ENCODE measurements at places on chromosomes 3 and 15. TPM values are rescaled to one million over a fixed set of nuclear protein-coding genes. Genes with fewer than 3 reads are reported as not detected.

Gene NPTN
- polyA plus RNA-seq = 122 TPM

Gene FAM107A
- 0.75 TPM for polyA plus RNA-seq

Gene GOLGA6D
- polyA plus RNA-seq = 0.21 TPM

Gene SLC9A9
- 17.9 TPM for polyA plus RNA-seq

Gene TLR9
- polyA plus RNA-seq = 0.41 TPM

Gene BOC
- polyA plus RNA-seq = 34.8 TPM

Gene GP5
- 0.65 TPM for polyA plus RNA-seq

Gene PRR23C
- polyA plus RNA-seq = 0.06 TPM

Gene CD200R1
- 1.5 TPM for polyA plus RNA-seq

Gene CCR3
- not detected for polyA plus RNA-seq

Gene UNC13C
- polyA plus RNA-seq = 13.0 TPM

Gene UACA
- 118 TPM for polyA plus RNA-seq

Gene LAMB2
- polyA plus RNA-seq = 435 TPM

Gene CCDC39
- 7.6 TPM for polyA plus RNA-seq

DNA sequence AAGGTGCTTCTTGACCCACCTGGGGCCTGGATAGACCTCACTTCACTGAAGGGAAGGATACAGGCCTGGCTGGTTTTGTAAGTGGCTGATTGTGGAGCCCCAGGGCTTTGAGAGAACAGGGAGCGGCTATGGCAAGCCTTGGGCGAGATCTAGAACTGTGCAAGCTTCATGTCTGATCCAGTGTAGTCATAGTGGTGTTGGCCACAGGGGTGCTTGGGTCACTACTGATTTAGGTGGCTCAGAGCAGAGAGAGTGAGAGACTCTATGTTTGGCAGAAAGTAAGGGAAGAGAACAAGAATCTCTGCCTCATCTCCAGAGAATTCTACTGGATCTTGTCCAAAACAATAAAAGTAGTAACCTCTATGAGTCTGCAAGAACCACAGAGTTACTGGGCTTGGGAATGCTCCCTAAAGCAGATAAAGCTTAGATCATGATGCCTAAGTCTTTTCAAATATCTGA, 394.2 kb upstream of the EPHA3 start:
- no peak for DNase-seq

GRCh38 chr3:55955891-55956477, 468.9 kb upstream of the WNT5A start:
- DNase-seq = no peak

DNA sequence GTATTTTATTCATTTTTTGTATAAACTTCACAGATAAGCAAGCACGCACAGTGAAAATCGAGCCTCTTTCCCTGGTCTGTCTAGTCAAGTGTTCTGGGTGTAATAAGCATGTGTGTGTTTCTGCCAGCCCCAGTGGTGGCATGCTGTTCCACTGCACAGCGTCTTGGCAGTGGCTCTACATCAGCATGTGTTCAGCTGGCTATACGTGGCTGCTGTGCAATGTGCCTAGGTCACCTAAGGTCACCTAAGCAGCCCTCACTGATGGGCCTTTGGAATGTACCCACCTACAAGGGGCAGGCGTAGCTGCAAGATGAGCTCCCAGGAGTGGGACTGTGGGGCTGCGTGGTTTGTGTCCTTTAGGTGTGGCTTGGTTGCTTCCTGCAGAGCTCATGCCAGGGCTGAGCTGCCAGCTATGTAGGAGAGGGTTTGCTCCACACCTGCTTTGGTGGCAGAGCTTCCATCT, 4.9 kb downstream of the LIMD1 start:
- DNase-seq = no peak

DNA sequence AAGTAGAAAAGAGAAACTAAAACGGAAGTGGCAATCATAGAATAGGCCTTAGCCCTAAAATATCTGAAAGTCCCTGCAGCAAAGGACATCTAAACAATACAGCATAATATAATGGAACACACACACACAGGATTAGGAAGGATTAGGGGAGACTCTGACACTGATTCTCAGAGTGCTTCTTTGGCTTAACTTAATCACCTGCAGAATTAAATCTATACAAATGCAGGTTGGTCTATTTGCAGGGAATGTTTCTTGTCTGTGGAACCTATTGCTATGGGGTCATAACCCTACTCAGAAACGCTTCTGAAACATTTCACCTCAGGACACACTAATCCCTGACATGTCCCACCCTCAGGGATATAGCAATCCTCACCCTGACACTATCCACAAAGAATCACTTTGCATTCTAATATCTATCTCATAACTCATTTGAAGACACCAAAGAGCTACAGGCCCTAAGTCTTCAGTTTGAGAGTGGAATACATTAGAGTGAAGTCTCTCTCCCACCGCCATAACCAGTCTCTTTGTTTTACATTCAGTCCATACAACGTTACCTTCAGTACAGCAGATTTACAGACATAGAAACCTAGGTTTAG, 1041.2 kb downstream of the TUSC7 start:
- no peak for DNase-seq

- no peak for DNase-seq
Measured at GRCh38 chr3:49417516-49418120, 4.7 kb downstream of the AMT start.

GRCh38 chr15:88303395-88303794, 46.9 kb upstream of the NTRK3 start:
- no peak for DNase-seq

DNA sequence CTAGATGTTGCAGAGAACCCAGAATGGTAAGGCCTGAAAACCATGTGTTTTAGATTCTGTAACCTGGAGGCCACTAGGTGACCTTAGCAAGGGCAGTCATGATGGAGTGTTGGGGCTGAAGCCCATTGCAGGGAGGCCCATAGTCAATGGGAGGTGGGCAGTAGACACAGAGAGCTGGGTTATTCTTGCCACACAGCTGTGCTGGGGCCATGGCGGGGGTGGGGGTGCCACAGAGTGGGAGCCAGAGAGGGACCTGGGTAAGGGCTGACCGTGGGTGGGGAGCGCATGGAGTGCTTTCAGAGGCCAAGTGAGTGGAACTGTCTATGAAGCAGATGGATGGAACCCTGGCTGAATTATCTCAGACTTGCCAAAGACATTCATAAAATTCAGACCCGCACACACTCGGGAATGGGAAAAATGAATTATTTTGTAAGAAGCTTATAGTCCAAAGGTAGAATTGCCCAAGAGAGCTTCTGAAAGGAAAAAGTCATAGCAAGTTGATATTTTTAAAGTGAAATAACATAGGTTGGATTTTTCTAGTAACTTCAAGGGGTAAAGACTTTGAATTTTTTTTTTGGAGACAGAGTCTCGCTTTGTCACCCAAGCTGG, 53.9 kb downstream of the SMAD3 start:
- DNase-seq = no peak

- no peak for DNase-seq
Measured at GRCh38 chr3:158339638-158340037, 229.7 kb downstream of the RSRC1 start.

GRCh38 chr3:9361691-9362388, 1.0 kb upstream of the THUMPD3 start:
- no peak for DNase-seq

DNA sequence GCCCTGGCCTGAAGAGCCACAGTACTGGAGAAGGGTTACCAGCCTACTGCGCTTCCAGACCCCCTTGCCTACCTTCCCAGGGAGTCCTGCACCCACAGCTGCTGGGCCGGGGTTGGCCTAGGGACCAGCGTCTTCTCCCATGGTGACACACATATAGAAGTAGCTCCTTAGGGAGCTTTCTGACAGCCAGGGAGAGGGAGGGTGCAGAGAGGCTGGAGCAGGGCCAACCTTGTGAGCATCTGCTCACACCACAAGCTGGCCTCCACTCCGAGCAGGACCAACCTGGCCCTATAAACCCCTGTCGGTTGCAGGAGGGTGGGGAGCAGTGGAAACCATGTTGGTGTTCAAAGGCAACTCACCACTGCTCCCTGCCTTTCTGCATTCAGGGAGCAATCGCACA, 35.2 kb downstream of the SRPRB start:
- DNase-seq = no peak

DNA sequence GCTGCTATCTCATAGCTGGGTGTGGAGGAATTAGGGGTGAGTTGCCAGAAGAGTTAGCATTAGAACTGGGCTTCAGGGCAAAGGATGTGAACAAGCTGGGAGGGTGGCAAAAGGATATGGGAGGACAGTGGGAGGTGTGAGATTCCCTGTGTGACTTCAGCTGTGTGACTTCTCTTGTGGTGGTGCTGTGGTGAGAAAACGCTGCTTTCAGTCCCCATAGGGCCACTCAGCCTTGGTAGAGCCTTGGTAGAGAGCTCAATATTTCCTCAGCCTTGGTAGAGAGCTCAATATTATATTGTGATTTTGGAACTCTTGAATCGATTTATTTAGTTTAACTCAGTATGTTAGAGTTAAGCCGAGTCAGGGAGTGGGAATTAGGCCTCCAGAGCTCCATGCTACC, 499.7 kb downstream of the EDEM1 start:
- DNase-seq = no peak

DNA sequence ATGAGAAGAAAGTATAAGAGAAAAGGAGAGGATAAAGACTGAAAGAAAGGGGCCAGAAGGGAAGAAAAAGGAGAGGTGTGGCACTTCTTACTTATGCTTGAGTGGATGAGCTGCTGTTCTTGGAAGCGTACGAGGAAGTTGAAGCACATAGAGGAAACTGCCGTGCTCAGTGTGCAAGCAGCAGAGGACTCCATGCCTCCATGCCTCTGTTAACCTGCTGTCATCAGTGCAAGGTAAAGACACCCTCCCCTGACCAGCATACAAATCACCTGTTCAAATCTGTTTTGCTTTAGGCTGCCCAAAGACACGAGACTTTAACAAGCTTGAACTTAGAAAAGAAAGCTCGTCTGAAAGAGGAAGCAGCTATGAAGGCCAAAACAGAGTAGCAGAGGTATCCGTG, 6.4 kb downstream of the WDR5B start:
- DNase-seq = no peak

- peak; percentile 33 for DNase-seq
Measured at GRCh38 chr15:62439543-62440016, 274.5 kb upstream of the C2CD4B start.

DNA sequence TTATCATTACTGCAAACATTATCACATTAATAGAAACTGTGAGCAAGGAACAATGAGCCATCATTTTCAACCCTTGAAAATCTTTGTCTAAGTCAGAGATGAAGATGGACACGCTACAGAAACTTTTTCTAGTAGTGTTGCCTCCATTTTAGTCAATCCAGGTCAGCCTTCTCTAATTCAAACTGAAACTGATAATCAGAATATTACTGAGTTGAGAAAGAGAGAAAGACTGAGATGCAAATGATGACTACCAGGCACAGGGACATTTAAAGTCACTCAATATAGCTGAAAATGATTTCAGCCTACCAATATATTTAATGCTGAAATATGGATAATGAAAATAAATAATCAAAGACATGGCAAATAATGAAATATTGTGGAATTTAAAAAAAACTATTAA, 261.4 kb downstream of the GBE1 start:
- DNase-seq = no peak

DNA sequence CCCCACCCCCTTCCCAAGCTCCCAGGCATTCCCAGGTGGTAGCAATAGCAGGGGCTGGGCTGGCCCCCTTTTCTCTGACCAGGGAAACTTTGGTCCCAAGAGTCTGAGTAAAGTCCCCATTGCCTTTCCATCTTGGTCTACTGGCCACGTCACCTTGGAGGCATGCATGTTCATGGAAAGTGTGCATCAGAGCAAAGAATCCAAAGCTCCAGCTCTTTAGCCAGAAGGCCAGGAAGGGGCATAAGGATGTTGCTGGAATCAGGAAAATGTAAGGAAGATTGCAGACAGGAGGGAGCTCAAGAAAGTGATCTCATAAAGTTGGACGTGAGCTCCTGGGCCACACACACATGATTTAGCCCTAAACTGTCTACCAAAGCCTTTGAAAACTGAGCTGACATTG, 63.6 kb downstream of the KBTBD12 start:
- DNase-seq = no peak

GRCh38 chr15:66851311-66852063, 149.5 kb downstream of the SMAD6 start:
- DNase-seq = peak; percentile 89

GRCh38 chr3:140403079-140403478, 274.8 kb upstream of the TRIM42 start:
- no peak for DNase-seq

DNA sequence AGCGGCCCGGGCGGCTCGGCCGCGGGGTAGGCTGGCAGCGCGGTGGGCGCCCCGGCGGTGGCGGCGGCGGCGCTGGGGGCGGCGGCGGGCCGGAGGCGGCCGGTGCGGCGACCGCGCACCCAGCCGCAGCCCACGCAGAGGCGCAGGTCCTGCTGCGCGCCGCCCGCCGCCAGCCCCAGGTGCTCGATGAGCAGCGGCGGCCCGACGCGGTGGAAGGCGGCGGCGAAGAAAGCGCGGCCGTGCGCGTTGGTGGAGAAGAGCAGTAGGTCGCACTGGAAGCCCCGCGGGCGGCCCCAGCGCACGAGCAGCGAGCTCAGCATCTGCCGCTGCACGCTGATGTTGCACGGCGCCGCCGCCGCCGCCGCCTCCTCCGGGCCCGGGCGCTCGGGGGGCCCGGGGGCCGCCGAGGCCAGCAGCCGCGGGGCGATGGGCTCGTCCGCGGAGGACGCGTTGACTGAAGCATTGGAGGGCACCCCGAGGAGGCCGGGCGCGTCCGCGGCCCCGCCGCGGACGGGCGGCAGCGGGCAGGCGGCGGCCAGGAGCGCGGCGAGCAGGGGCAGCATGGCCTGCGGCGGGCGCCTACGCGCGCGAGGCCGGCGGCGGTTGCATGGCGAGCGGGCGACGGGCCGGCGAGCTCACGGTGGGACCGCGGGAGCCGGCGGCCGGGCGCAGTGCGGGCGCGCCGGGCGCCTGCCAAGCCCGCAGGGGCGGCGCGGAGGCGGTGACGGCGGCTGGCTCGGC, 452 bp downstream of the TMEM158 start:
- no peak for DNase-seq

- DNase-seq = no peak
Measured at GRCh38 chr3:52228266-52228665, 2.8 kb upstream of the TLR9 start.

GRCh38 chr3:10520072-10520471, 14.7 kb upstream of the ATP2B2 start:
- no peak for DNase-seq

DNA sequence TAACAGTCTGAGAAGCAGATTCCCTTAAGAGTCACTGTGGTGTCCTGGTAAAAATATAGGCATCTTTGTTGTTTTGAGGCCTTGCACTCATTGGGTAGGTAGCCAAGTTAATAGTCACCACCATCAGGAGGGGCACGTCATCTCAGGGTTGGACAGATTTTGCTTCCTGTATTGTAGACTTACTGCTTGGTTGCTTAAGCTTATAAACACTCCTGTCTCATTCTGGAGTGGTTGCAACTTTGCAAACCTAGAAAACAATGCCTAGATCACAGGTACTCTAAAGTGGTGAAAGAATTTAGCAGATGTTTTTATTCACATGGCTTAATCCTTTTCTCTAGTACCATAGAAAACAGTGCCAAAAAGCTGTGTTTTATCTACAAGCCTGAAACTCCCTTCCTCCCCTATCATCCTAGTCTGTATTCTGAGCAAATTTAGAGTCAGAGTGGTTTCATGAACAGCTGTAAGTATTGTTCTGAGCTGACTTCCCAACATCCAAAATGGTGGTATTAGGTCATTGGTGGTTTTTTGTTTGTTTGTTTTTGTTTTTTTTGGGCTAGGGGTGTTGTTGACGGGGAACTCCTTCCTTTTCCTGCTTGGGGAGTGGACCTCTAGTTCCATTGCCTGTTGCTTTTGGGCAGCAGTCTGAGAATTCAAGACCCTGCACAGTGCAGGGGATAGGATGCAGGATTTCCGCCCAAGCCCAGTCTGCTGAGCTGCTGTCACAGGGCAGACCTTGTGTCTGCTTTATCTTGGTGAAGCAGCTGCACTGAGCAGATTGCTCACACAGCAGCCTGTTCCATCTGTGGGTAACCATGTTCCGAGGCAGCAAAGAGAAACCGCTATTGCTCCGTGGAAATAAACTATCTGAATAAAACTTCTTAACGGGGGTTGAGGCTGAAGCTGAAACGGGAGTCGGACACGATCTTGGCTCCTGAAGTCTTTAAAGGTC, 202.0 kb downstream of the AKAP13 start:
- no peak for DNase-seq
